ENCODE measurements at places on chromosomes 1 and 21. TPM values are rescaled to one million over a fixed set of nuclear protein-coding genes. Genes with fewer than 3 reads are reported as not detected.

NUF2 gene
- 1.2 TPM for total RNA-seq

PLA2G2D gene
- total RNA-seq: not detected

- peak overlapping the region; percentile 36 for H3K27ac ChIP-seq
- H3K36me3 ChIP-seq: no peaks in the 10 kb centered on the region
- no peak for DNase-seq
- H3K4me3 ChIP-seq: no peak overlapping the region
- peaks cover 9% of the 10 kb centered on the region for H3K4me1 ChIP-seq
- H3K27me3 ChIP-seq: no peaks in the 10 kb centered on the region
These were observed 20.7 kb upstream of the GJA5 start for GRCh38 chr1:147781056-147781471.

DNA sequence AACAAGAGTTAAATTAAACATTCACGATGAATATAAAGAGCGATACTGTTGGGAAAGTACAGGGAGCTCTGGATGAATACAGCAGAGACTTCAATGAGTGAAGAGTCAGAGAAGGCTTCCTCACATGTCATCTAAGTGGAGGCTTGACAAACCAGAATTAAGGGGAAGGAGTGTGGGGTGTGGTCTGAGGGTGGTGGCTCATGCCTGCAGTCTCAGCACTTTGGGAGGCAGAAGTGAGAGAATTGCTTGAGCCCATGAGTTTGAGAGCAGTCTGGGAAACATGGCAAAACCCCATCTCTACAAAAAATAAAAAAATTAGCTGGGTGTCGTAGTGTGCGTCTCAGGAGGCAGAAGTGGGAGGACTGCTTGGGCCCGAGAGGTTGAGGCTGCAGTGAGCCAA, 8.7 kb downstream of the SDHB start:
- no peak for DNase-seq
- no peaks in the 10 kb centered on the region for H3K4me1 ChIP-seq
- H3K27ac ChIP-seq: no peak overlapping the region
- no peak overlapping the region for H3K4me3 ChIP-seq

DNA sequence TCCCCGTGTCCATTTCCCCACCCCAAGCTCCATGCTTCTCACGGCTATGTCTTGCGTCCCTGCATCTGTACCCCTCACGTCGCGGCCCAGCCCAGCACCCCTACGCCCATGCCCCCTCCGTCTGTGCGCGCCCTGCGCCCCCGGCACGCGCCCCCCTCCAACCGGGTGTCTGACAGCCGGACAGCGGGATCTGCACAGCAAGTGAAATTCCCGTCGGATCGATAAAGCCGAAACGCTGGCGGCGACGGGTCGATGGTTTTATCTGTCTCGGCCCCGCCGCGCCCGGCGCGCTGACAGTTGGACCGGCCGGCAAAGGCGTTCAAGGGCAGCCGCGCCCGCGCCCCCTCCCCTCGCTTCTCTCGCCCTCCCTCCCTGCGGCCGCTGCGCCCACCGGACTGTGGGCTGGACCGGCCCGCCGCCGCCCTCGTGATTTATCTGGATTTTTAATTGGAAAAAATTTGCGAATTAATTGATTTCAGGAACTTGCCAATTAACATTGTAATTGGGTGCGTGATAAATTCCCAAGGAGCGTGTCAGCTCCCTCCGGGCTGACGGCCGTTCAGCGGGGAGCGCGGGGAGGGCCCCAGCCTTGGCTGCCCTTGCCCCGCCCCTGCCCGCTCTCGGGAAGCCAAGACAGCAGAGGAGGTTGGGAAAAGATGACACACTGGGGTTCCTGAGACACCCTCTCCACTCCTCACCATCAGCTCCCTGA, 57.1 kb downstream of the TMEM53 start:
- no peaks in the 10 kb centered on the region for H3K36me3 ChIP-seq
- H3K4me3 ChIP-seq: no peak overlapping the region
- H3K27me3 ChIP-seq: no peaks in the 10 kb centered on the region
- no peaks in the 10 kb centered on the region for H3K4me1 ChIP-seq
- peak; percentile 80 for DNase-seq
- no peak overlapping the region for H3K27ac ChIP-seq

GRCh38 chr1:185377831-185378230, 60.8 kb upstream of the IVNS1ABP start:
- H3K4me3 ChIP-seq: no peak overlapping the region
- no peak for DNase-seq
- no peaks in the 10 kb centered on the region for H3K36me3 ChIP-seq
- H3K27me3 ChIP-seq: no peaks in the 10 kb centered on the region
- no peaks in the 10 kb centered on the region for H3K4me1 ChIP-seq

DNA sequence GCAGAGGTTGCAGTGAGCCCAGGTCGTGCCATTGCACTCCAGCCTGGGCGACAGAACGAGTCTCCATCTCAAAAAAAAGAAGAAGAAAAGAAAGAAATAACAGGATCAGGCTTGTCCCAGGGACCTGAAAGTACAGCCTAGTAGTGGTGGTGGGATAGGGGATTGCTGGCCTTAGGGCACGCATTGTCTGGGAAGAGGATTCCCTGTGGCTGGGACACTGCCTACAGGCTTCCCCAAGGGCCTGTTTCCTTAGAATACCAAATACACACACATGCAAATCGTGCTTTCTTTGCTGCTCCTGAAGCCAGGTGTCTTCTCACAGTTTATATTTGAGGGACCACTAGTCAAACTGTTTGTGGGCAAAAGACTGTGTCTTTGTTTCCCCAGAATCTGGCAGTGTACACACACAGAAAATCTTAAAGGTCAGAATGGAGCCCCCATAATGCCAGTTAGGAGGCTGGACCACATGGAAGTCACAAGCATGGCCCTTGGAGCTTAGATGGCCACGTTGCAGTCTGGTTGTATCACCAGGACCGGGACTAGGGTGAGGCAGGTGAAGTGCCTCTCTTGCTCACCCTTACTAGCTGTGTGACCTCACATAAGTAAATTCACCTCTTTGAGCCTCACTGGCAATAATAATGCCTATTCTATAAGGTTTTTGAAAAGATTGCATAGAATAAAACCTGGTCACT, 12.7 kb upstream of the ASAP3 start:
- no peak for DNase-seq
- H3K36me3 ChIP-seq: no peaks in the 10 kb centered on the region
- H3K4me3 ChIP-seq: no peak overlapping the region
- no peaks in the 10 kb centered on the region for H3K4me1 ChIP-seq
- no peak overlapping the region for H3K27ac ChIP-seq
- H3K27me3 ChIP-seq: no peaks in the 10 kb centered on the region

DNA sequence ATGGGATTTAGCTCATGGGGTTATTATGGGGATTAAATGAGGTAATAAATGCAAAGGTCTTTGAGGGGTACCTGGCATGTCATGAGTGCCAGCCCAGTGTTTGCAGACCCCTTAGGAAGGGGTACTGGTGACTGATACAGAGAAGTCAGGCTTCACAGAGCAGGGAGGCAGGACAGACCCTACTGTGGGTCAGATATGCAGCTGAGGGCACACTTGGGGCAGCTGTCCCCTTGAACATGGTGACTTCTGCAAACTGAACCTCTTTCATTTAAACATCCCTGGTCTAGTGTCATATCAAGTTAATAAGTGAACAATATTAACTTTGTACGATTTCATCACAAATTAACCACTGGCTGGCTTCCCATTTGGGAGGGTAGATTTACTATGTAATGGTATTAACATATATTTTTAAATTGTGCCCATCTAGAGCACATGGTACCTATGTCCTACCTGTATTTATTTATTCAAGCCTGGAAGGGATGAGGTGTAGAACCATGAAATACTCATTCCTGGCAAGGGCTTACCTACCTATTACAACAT, 25.9 kb downstream of the STPG1 start:
- no peaks in the 10 kb centered on the region for H3K27me3 ChIP-seq
- DNase-seq: no peak
- no peaks in the 10 kb centered on the region for H3K4me1 ChIP-seq
- no peaks in the 10 kb centered on the region for H3K36me3 ChIP-seq

DNA sequence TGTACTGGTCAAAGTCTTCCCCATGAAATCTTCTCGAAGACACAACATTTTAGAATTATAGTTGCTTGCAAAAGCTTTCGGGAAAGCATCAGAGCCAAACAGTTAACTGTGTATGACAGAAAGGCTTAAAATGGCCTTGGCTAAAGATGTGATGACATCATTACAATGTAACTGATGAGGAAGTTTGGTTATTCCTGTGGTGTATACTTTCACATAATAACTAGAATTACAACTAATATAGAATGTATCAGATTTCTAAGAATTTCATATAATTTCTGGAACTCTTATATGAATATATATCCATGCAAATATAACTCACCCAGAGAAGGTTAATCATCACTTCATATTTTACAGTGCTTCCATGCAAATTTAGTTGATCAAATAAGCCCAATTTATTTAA, 8.4 kb downstream of the TP73 start:
- H3K36me3 ChIP-seq: no peaks in the 10 kb centered on the region
- no peaks in the 10 kb centered on the region for H3K4me1 ChIP-seq
- DNase-seq: no peak
- no peak overlapping the region for H3K27ac ChIP-seq

All from aorta (tissue), 5 donors.